Amygdala (tissue), 56 donors: ENCODE measurements at places on chromosomes 2 and 18.

DNA sequence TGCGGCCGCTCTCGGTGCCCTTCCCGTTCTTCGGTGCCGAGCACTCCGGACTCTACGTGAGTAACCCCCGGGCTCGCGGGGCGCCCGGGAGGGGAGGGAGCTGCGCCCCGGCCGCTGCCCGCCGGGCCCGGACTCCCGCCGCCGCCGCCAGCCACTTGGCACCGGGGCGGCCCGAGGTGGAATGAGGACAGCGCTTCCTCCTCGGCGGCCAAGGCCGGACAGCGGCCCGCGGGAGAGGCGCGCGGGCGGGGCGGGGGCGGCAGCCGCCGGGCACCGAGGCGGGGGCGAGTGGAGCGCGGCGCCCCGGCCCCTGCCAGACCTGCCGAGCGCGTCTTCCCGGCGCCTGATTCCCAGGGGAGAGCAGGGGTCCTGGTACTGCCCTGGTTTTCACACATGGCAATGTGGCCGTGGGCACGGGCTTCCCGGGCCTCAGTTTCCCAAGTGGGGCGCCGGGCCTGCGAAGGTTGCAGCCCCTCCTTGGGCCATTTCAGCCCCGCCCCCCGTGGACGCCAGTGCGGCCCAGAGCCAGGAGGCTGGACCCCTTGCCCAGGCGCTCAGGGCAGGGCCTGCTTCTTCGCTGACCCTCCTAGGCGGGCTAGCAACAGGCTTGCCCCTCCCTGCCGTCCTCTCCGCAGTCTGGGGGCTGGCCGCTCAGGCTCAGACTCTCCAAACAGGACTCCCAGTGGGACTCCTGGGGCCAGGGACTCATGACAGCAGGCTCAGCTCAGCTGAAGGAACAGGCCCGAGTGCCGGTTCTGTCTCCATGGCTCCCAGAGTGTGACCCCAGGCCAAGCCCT is 775 bp downstream of the SNED1 start:
- no peak for DNase-seq

DNA sequence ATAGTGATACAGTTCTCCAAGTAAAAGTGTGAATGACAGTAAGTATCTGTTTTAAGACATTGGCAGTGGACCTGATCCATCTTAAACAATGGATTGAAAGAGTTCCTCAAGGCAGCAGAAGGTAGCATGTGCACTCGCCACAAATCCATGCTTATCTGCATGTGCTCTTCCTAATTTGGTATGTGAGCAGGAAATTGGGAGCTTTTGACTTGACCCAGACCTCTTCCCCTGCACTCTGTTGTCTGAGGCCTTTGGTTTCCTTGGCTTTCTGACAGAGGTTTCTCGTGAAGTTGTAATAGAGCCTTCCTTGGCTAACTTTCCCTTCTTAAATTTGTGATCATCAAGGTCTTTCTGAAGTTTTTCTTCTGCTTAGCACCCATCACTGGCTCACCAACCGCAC is 114.1 kb downstream of the WDSUB1 start:
- no peak for DNase-seq

GRCh38 chr2:236180831-236181453 is 12.8 kb upstream of the GBX2 start:
- no peak for DNase-seq

DNA sequence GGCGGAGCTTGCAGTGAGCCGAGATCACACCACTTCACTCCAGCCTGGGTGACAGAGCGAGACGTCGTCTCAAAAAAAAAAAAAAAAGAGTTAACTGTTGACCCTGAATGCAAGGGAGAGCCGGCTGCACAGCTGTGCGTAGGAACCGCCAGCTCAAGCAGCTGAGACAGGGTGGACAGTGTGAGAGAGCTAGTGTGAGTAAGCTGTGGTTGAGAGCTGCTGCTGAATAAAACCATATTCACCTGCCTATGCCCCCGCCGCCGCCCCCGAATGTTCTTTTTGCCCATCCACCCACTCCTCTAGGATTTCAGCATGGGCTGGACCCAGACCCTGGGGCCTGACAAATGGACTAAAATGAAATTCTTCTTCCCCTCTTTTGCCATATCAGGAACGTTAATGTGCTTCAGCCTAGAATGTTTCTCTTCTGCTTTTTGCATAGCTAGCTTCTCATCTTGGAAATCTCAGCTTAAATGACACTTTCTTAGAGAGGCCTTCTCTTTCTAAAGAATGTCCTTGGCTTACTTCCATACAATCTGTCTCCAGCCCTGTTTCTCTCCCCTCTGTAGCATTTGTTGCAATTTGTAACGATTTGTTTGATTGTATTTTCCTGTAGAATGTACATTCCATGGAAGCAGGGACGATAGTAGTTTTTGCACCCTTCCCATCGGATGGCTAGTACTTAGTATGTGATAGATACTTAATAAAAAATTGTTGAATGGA is 142.7 kb downstream of the KLHL14 start:
- peak; percentile 21 for DNase-seq

- DNase-seq, result no peak
These were observed 5.7 kb downstream of the SLC5A7 start for GRCh38 chr2:107992069-107992468.

DNA sequence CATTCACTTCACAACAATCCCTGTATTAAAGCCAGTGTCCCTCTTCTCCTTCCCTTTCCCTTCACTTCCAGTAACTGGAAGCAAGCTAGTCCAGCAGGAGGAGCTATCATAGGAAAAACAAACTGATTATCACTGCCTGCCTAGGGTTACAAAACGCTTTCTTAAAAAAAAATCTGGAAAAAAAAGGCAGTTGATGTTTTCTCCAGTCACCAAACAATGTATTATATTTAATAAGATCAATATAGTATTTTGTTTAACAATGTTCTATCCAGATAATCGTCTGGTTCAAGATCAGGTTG is 78.8 kb upstream of the ITGB6 start:
- DNase-seq, result no peak

DNA sequence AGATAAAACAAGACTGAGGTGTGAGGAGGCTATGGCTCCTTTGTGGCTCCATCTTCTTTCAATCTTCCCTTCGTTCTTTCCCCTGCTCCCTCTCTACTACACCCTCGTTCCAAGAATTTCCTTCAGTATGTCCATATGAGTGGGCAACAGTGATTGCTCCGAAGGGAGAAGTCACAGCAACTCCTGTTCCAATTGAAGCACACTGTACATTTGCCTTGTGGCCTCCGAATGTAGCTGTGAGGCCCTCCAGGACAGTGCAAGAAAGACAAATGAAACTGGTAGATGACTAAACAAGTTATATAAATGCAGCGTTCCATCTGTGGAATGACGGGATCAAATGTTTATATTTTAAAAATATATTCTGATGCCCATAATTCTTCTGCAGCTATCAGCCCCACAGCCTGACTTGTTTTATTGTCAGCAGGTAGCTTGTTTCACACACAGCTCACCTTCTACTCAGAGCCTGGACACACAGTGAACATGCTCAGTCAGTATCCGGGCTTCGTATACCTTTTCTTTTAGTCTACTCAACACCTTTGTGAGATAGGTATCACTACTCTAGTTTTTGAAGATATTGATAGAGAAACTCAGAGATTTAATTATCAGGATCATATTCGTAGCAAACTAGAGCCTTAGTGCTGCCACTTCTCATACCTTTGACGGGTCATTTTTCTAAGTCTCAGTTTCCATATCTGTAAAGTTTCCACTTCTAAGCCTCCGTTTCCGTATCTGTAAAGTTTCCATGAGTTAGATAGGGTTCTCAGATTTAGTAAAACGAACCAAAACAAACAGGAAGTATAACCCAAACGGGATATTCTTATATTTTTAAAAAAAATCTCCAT is 216.7 kb upstream of the STON1 start:
- no peak for DNase-seq
